ENCODE measurements at places on chromosomes 1 and 21.

DNA sequence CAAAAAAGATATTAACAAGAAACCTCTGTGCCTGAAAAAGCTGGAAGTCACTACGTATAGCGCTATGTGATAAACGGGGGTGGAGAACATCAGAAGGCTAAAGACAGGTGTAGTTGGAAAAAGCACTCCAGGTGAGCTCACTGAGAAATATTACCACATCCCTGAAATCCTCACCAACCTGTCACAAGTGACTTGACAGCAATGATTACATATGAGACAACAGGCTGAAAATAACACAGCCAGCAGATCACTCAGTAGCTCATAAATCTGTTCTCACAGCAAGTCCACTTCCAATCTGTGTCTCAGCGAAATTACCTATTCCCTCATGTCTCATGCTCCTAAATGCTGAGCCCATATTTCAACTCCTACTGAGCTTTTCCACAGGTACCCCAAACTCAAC lies 120.5 kb downstream of the UBR4 start:
- DNase-seq = no peak

DNA sequence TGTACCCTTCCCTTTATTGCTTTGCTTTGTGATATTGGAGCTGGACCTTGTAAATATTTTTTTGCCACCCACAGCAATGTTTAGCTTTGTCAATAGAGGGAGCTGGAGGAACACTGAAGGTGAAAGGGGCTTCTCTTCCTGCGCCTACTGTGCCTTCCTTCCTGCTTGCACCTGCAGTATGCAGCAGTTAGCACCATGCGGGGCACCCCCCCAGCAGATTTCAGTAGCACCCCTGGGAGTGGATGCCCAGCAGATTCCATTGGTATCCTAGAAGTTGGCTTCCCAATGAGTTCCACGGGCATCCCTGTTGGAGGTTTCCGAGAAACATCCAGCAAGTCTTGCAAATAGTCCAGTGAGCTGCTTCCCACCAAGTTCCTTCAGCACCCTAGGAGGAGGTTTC lies 25.6 kb downstream of the S100A10 start:
- peak; percentile 52 for DNase-seq

DNA sequence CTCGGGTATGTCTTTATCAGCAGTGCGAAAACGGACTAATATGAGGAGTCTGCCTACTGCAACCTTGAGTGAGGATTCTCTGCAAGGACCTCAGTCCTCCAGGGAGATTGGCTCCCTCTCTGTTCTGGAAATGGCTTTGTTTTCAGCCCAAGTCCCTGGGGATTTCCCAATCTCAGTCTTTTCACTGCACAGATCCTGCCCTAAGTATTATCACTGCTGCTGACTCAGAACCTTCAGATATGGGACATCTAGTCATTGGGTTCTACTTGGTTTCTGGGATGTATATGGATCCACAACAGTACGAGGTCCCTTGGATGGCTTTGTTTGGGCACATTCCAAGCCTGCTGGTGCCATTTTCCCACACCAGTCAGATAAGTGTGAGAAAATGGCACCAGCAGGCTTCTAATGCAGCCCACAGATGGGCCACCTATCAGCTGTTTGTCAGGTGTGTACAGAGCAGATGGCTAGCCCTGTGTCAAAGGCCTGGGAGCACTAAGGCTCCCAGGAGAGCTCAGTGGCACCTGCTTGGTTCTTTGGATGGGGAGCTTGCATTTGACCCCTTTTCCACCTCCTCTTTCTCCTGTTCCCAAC lies 27.4 kb downstream of the ELF3 start:
- DNase-seq = peak; percentile 19

DNA sequence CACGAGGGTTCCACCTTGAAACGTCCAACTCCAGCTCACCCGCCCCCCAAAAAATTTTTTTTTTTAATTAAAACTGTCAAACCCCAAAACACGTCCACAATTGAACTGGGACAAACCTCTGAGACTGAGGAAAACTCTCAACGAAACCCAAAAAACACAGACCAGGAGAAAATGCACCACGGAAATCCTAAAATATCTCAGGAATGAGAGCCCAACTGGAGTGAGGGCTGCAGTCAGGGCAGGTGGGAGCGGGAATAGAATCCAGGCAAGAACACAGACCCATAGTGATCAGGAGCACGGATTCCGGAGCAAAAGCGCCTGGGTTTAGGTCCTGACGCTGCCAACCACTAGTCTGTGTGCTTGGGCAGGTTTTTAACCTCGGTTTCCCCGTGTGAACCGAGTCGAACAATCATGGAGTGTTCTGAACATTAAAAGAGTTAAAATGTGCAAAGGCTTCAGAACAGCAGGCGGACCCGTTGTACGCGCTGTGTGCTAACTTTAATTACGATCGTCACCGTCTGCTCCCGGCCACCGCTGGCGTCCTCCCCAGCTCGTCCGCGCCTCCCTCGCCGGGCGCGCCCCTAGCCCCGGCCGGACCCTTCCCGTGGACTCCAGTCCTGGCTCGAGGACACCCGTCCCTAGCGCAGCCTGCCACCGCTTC lies 624 bp downstream of the ARHGAP29 start:
- DNase-seq = peak; percentile 43

GRCh38 chr1:244965185-244966030 lies 101.1 kb upstream of the HNRNPU start:
- DNase-seq = no peak

DNA sequence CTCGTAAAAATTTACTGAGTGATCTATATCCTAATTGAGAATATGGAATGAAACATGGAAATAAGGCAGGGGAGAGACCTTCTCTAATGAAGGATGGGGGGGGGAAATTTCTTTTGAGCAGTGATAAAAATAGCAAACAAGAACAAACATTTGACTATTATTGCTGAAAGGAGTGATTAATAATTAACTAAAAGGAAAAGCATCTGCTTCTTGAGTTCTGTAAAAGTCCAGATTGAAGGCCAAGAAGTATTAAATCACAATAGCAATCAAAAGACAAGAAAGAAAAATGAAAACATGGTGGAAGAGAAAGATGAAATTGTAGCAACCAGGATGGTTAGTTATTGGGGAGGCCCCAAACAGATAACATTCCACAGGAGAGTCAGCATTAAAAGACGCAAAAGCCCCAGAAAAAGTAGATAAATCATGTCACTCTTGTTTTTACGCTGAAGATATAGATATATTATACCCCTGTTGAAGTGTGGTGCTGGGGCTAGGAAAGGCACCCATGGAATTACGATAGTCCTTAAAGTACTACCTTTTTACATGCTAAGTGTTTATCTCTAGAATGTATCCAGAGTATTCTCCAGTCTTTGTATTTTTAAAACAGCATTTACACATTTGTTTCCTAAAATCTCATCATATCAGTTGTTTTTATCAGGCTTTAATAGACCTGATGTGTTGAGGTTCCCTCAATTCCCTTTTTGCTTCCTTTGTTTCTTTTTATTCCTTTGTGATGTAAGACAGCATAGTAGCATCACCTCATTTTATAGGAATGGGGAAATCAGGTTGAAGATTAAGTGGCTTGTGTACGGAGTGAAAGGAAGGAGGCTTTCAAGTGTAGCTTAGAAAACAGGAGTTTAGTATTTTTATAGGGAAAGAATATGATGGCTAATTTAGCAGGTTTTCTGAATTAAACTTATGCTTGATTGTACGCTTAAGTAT lies 28.9 kb downstream of the DISP1 start:
- DNase-seq = peak; percentile 6

GRCh38 chr1:89464008-89464407 lies 60.6 kb upstream of the LRRC8B start:
- no peak for DNase-seq

DNA sequence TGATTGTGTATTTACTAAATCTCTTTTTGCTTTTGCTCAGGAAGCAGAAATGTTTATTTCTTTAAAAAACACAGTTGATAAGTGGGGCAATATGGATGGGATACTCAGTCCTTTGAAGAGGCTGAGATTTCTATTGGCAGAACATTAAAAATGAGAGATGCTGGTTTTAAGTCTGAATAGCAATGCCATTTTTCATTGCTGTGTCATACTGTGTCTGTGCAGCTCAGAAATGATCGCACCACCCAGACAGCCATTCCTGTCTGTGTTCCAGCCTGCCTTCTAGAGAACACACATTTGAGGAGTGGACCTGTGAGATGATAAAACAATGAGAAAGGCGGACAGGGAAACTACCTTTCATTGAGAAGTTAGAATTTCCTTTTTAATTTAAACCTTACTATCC lies 231.2 kb upstream of the USP24 start:
- peak; percentile 77 for DNase-seq
